Activated CD8-positive, alpha-beta T cell treated with anti-CD3 and anti-CD28 coated beads, Interleukin-2, amount 10 ng/mL, durations not matched to agents 7 days and 5 days (primary cell): ENCODE measurements at places on chromosomes 7 and 10. TPM values are rescaled to one million over a fixed set of nuclear protein-coding genes. Genes with fewer than 3 reads are reported as not detected.

TSPAN13 gene
- 0.81 TPM for total RNA-seq

- DNase-seq, result no peak
These were observed 8.1 kb downstream of the TTYH3 start for GRCh38 chr7:2639695-2640481.

DNA sequence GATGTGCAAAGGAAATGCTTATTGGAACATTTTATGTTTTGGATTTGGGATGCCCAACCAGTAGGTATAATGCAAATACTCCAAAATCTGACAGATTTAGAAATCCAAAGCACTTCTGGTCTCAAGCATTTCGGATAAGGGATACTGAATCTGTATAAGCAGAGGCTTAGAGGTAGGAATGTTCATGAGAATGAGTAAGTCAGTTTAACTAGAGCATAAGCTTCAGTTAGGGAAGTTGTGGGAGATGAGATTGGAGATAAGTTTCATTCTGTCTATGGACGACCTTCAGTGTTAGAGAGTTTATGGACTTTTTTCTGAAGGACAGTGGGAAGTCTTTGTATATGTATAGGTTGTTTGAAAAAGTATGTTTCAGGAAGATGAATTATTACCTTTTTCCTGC, 10.4 kb downstream of the TAX1BP1 start:
- no peak for DNase-seq

AFAP1L2 gene
- 4.0 TPM for total RNA-seq

TLX1 gene
- not detected for total RNA-seq

GRCh38 chr10:16816171-16816570, 1.1 kb downstream of the RSU1 start:
- DNase-seq, result no peak
